ENCODE measurements at places on chromosomes 5 and 9.

DNA sequence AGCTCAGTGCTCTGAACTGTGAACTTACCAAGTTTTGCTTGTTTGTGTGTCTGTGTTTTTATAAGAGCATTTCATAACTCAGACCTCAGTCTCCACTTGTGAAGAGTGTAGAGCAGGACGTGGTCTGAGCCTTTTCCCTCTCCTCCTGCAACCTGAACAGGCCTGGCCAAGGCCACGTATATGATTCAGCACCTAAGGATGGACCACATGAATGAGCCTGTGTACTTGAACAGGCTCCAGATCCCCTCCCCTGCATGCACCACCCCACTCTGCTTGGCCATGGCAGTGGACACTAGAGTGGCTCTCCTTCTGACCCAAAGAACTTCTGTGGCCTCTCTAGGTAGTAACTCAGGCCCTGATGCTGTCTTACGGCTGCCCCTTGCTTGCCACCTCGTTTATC lies 125.9 kb upstream of the FSTL4 start:
- DNase-seq, result no peak

DNA sequence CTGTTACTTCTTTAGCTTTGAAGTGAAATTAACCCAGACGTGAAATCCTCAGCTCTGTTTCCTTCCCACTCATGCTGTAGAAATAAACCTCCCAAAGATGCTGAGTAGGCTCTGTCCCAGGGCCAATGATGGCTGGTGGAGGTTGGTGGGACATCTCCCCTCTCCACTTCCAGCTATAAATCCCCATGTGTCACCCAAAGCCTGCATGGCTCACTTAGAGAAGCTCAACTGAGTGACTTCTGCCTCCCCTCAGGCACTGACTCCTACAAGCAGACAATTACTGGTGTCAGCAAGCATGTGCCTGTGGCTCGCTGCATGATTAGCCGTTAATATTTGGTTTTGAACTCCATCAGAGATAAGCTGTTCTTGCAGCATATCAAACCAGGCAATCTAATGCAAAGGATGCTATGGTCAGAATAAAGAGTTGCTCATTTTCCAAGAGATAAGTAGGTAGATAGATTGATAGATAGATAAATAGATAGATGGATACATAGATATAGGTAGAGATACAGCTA lies 569.5 kb upstream of the WWC1 start:
- DNase-seq, result no peak

DNA sequence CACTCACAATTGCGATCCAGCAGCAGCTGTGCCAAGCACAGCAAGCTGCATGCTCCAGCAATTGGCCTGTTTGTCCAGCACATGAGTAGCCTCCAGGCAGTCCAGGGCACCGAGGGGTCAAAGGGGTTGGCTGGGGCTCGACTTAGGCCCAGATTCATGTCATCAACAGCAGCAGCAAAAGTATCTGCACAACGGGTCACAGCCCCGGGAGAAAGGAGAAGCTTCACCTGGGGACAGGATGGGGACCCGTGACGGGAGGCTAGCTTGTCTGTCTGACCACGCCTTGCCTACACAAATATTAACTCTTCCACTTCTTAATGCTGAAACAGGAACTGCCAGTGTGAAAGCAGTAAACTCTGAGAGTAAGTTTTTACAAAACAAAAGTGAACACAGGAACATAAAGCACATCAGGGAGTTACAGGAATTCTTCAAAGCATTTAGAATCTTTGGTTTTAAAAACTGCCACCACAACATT lies 191.2 kb downstream of the PIK3R1 start:
- no peak for DNase-seq

DNA sequence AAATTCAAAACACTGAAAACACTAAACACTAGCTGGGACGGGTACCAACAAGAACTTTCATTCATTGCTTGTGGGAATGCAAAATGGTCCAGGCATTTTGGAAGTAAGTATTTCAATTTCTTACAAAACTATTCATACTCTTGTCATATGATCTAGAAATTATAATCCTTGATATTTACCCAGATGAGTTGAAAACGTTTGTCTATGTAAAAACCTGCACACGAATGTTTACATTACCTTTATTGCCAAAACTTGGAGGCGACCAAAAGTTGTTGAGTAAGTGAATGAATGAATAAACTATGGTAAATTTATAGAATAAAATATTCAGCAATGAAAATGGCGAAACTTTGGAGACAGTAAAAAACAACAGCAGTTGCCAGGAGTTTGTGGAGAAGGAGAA lies 222.1 kb upstream of the EDIL3 start:
- DNase-seq, result no peak

GRCh38 chr5:116772806-116773205 lies 198.2 kb upstream of the SEMA6A start:
- no peak for DNase-seq

DNA sequence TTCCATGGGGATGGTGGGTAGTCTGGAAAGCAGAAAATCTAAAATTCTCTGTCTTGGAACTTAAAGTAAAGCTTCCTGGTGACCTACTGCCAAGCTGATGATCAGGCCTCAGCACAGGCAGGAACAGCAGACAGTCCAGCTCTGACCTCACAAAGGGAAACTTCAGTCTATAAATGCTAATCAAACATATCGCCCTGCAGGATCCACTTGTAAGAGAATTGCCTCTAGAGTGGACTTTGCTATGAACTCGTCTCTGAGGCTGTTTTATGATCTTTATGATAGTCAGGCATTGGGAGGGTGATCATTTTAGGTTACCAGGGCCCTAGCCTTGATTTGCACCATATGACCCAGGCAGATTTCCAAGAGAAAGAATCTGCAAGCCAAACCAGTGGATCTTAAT lies 67.6 kb upstream of the SELENOP start:
- DNase-seq, result no peak

- no peak for DNase-seq
Observed at GRCh38 chr5:179123491-179124272, 63.5 kb downstream of the ZNF354C start.

DNA sequence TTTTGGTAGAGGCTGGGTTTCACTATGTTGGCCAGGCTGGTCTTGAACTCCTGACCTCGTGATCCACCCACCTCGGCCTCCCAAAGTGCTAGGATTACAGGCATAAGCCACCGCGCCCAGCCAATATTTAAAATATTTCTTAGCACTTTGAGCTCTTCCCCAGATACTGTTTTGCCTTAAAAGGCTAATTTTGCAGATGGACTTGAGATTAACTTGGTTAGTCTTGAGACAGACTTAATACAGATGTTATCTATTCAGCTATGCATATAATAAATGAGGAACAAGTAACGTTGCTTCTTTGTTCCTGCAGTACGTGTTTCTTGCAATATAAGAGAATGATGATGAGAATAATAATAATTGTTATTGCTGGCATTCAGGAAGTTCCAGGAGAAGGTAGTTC lies 56.3 kb downstream of the PCSK5 start:
- DNase-seq, result no peak

GRCh38 chr5:150510460-150511263 lies 2.7 kb downstream of the NDST1 start:
- no peak for DNase-seq

- no peak for DNase-seq
Observed at GRCh38 chr5:178282391-178282790, 49.8 kb upstream of the PHYKPL start.

GRCh38 chr9:20771729-20772128 lies 87.7 kb downstream of the FOCAD start:
- no peak for DNase-seq

DNA sequence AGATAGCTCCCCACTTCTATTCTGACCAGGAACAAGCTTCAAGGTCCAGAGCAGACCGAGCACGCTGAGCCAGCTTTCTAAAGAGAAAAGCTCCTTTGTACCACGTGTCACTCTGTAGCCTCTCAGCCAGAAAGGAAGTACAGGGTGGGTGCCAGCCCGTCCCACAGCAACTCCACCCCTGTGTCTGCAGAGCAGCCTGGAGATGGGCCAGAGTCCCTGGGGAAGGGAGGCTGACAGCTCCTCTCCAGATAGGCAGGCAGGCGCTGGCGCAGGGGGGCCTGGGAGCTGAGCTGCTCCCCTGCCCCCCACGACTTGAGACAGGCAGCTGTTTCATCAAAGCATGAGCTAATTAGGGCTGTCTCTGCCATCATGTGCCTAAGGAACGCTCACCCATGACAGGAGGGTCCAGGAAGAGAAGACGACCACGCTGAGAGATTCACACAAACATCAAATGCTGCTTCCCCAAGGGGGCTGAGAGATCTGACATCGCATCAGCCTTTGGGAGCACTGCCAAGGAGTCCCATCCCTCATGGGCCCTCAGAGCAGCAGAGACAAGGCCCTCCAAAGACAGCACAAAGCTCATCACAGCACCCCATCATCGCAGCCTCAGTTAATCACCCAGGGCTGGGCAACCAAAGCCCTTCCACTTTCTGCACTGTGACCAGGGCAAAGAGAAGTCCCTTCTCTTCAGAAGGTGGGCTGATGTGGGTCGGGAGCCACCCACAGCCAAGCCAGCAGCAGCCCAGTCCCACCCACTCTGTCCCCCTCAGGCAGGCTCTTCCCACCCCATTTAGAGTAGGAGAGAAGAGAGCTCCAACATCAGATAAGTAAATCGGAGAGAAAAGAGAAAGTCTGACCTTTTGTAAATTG lies 78.5 kb upstream of the LRRTM2 start:
- no peak for DNase-seq

DNA sequence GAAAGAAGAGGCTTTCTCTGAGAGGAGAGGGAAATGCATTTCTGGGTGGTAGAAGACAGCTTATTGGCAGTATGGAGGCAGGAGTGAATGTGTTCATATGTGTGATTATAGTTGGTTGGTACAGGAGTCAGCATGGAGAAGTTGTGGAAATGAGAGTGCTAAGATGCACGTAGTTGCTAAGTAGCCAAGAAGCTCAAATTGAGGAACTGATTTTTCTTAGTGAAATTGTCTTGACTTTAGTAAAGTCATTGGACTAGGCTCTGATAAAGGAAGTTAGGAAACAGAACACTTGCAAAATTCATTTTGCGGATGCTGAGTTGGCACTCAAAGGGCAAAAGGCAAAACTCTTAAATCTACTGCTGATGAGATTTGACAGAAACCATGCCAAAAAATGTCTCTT lies 158.9 kb upstream of the VCAN start:
- DNase-seq, result no peak

GRCh38 chr5:84383816-84384603 lies 670 bp downstream of the EDIL3 start:
- DNase-seq, result no peak

DNA sequence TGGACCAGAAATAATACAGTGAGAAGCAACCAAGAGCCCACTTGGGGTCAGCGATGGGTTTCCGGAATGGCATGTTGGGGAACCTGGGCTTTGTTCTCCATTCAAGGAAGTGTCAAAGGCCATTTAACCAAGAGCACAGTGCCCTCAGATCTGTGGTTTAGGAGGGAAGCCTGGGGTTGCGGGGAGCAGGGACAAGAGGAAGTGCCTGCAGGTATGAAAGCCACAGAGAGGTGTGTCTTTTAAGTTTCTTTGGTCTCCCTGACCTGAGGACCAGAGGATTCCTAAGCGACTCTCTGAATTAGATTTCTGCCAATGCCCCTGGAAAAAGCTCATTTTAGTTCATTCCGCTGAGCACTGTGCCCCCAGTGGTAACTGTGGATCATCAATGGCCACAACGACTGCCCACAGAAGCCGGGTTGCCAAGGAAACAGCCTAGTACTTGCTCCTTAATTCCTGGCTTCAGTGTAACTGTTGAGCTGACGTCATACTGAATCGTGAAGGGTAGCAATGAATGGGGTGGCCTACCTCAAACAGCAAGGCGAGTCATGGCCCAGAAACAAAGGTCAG lies 107.3 kb upstream of the SPIN1 start:
- DNase-seq, result no peak

DNA sequence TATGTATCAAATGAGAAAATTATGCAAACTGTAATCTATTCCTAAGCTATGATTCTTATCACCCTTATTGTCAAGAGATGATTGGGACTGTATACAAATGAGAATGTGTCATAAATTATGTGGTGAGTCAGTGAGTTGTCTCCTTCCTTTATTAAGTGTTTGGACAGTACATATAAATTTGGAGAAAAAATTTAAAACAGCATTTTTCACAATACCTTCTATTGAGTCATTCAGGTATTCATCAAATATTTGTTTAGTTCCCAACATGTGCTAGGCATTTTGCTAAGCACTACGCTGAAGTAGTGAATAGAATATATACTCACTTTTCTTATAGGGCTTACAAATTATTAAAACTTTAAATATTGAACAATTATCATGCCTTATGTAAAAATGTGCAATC lies 36.3 kb upstream of the PTPRD start:
- no peak for DNase-seq

- no peak for DNase-seq
Observed at GRCh38 chr5:92561411-92561959, 1019.5 kb downstream of the NR2F1-AS1 start.

DNA sequence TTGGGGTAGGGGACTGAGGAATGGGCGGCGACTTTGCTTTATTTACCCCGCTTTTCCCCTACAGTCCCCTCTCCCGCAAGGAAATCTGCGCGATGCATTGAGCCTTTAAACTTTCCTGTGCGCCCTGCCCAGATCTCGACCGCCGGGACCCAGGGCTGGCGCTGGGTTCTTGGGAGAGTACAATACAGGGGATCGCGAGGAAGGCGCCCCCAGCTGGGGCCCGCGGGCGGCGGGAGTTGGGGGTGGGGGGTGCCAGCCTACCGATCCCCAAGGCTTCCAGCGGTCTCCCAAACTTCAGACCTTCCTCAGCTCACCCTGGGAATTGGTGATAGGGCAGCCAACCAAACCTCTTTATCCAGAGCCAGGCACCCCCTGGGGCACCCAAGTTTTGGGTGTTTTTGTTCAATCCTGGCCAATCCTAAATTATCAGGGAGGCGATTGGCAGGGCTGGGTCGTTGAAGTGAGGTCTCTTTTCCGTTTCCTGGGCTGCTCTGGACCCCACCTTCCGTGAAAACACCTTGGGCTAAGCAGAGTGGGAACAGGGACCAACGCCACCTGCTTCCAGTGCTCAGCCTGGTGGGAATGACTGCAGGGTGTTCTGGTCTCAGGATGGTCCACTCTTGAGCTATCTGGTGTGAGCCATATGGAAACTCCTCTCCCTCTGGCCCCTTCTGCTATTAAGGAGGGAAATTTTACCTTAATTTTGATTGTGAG lies 51.4 kb upstream of the DAB2IP start:
- no peak for DNase-seq

GRCh38 chr9:105419816-105420597 lies 27.8 kb upstream of the FSD1L start:
- no peak for DNase-seq

DNA sequence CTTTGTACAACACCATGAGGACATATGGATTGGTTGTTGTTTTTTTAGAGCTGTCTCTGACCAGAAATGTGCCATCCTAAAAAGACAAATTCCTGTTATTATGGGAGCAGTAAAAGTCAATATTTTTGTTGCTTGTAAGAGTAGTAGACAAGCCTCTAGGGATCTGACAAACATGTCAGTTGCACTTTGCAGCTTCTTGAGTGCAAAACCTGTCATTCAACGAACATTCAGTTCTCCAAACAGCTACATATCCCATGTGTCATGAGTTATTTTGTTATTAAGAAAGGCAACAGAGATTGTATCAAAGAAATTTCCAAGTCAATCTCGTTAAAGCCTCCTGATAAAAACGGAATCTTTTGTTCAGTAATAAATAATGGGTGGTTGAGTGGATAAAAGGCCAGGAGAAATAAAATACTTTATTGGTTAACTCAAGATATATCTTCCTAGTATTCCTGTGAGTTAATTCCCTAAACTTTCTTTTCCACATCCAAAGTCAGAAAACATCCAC lies 18.1 kb downstream of the C5orf58 start:
- DNase-seq, result no peak

GRCh38 chr5:164958688-164959087 lies 1453.3 kb downstream of the MAT2B start:
- DNase-seq, result no peak

- DNase-seq, result no peak
Observed at GRCh38 chr5:80656425-80656824, 1.6 kb upstream of the DHFR start.

All from activated CD4-positive, CD25-positive, alpha-beta regulatory T cell treated with anti-CD3 and anti-CD28 coated beads, Interleukin-2, amount 50 U/mL, for 16 hours (primary cell).